ENCODE measurements at places on chromosomes 3 and 15.

DNA sequence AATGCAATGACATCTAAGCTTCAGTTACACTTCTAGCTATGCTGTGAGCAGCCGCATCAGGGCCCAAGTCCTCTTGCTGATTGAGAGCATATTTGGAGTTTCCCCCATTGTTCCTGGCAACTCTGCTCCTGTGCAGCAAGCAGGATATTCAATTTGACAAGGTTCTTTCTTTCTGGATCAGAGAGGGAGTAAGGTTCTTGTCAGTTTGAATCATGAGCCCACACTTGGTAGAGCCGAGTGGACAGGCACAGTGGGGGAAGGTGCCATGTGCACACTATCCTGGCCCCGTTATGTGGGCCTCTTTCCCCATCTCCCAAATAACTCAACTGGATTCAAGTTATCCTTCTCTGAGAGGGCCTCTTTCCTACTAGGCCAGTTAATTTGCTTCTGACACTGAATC is 385.4 kb downstream of the ZIC1 start:
- DNase-seq = no peak

DNA sequence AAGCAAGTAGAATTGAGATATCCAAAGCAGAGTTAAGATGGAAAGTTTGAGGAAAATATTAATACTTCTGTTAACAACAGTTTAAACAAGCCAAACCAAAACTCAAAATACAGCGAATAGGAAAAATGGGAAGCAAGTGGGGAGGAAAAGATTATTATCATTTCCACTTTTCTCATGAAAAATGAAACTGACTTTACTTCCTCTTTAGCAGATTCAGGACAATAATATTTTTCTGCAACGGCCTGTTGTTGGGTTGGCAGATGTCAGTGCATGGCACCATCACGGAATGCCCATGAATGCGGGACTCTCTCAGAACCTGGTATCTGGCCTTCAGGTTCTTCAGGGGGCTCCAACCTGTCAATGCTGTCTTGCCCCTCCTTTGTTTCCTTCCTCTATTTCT is 11.1 kb downstream of the ANKUB1 start:
- no peak for DNase-seq

- no peak for DNase-seq
Observed at GRCh38 chr3:127052121-127052561, 69.2 kb downstream of the PLXNA1 start.

- DNase-seq = no peak
Observed at GRCh38 chr3:154904328-154904727, 175.8 kb upstream of the MME start.
